Fibroblast of mammary gland (primary cell): ENCODE measurements at places on chromosomes 3 and 15.

DNA sequence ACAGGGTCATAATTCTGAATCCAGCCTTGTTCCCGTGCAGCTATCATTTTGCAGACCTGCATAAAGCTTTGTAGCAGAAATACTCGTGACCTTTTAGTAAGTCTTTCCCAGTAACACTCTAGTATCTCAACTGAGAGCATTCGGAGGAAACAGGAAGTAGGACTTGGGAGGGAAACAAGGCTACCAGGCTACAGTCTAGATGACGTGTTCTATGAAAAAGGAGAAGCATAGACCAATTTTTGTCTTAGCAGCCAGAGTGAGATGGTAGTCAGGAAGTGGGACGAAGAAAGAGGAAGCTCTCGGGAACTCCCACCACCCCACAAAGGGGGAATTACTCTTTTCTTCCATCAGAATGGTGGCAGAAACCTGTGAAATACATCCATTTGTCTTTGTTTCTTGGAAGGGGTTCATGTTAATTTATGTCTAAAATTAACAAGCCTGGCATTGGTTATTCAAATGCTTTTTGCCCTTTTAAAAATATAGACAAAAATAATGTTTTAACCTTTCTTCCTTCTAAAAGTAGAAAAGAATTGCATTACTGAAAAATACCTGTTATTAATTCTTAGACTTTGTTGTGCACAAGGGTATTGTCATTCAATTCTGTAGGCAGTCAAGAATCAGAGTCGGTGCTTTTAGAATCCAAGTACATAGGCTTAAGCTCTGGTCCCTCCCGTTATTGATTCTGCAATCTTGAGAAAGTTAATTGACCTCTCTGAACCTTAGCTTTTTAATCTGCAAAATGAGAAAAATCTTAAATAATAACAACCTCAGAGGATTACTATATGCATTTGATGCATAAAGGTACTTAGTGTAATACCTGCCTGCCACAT, 1.6 kb upstream of the SUCNR1 start:
- DNase-seq: peak; percentile 23

DNA sequence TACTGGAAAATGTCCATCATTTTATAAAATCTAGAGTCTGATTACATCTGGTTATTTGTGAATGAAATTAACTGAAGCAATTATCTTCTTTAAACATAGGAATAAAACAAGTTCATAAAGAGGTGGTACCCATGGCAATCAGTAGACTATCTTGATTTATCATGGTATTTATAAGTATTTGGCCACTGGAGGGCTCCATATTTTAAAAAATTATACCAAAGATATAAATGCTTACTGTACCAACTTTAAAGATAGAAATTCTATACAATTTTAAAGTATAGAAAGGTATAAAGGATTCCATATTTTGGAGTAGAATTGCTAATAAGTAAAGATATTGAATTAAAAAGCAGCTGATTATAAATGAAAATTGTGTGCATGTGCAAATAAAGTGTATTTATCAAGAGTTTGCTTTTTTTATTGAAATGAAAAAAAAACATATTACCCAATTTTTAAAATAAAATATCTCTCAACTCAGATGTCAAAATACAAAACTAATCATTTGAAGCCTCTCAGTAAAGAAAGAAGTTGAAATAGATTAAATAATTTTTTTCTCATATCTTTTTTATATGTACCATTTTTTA, 105.3 kb downstream of the BBX start:
- peak; percentile 16 for DNase-seq

DNA sequence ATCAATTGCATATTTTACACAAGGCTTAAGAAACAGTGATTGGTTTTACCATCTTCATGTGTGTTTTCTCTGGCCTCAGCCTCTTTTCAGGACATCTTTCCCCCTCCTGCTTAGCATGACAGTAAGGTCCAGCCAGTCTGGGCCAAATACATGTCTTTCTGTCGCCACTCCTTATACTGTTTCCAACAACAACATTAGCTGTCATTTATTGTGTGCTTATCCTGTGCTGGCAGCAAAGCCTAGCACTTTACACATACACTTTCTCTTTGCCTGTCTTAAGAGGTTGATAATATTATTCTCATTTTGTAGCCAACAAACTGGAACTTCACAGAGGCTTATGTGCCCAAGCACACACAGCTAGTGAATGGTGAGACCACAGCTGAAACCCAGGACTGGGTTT, 37.8 kb downstream of the B3GALNT1 start:
- DNase-seq: no peak

DNA sequence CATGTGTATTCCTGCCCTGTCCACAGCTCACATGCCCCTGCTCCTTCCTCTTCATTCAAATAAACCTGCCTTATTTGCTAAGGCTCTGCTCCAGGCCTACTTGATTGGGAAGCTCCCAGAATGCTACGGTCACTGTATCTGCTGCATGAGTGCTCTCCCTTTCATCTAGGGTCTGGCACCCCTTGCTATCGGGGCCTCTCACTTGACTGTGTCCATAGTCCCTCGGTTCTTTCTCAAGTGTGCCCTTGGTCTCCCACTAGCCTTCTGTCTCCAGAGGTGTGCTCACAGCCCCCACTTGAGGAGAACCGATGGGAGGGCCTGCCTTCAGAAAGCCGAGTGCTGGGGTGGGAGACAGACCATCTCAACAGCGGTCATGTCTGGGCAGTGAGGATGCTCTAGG, 57.4 kb upstream of the NMNAT3 start:
- DNase-seq: no peak

- DNase-seq: peak; percentile 97
Observed at GRCh38 chr3:16064642-16065414, 109.7 kb upstream of the GALNT15 start.

- no peak for DNase-seq
Observed at GRCh38 chr3:18127859-18128681, 297.1 kb downstream of the SATB1 start.

- DNase-seq: no peak
Observed at GRCh38 chr3:33577588-33577987, 137.4 kb upstream of the UBP1 start.

DNA sequence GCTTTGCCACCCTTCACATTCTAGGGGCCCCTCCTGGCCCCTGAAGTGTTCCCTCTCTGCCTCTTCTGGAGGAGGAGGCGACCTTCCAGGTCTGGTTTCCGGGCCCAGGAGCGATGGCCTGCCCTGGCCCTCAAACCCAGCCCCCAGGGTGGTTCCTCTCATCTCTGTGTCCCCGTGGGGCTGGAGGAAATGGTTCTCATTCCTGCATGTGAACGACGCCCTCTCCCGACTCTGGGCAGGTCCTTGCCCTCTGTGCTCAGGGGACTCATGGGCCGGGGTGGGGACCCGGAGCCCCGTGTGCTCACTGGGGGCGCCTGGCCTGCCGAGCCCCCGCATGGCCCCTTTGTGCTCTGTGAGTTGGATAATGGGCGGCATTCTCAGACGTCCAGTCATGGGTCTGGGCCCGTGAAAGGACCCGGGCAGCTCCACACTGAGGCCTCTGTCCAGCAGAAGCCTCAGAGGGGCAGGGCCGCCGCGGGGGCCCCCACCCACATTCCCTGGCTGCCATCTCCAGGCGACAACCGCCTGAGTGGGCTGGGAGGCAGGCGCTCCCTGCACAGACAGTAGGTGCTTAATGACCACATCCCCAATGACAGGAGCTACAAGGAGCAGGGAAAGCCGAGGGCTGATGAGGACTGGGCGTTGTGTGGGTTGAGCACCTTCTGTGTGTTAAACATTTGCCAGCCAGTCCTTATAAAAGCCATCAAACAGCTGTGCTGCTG, 5.5 kb upstream of the PLXND1 start:
- DNase-seq: no peak

DNA sequence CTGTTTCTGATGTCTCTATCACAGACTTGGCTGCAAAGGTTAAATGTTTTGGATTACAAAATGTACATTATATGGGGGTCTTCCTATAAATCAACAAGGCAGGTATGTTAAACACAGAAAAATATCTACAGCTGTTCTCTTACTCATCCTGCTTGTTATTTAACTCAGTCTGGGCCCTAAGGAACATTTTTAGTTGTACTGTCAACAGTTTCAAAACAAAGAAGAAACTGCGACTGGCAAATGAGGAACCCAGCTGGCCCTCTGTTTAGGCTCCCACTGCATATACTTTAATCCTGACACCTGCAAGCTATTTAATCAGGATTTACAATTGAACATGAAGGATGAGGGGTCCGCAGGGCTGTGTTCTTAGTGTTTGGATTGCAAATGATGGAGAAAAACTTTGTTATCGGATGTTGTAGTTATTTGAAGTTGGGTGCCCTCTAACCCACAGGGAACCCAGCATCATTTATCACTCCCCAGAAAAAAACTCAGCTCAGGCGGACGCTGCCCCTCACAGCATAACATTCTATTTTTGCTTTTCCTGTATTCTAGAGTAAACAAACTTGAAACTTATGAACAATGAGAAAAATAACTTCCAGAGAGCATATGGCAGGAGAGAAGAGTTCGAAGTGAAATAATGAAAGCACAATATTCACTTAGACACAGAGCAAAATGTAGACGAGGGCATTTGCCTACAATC, 91.2 kb downstream of the POLR2M start:
- DNase-seq: no peak

GRCh38 chr3:42195879-42196330, 70.1 kb downstream of the CCK start:
- DNase-seq: no peak

GRCh38 chr3:130897316-130897715, 3.4 kb downstream of the ATP2C1 start:
- DNase-seq: no peak

DNA sequence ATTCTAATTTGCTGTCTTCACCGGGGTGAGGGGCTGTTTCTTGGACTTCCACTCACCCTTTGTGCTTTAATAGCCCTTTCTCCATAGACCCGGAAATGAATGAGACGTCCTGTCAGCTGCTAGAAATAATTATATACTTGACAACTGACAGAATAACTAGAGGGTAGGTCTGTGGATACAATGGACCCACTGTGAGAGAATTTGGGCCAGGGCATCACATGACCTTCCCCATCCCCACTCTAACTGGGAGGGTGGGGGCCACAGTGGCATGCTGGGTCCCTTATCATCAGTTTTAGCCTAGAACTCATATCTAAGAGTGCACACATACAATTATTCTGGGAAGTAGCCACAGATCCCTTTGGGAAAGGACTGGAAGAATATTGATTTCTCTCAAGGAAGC, 25.9 kb upstream of the MINAR1 start:
- no peak for DNase-seq

DNA sequence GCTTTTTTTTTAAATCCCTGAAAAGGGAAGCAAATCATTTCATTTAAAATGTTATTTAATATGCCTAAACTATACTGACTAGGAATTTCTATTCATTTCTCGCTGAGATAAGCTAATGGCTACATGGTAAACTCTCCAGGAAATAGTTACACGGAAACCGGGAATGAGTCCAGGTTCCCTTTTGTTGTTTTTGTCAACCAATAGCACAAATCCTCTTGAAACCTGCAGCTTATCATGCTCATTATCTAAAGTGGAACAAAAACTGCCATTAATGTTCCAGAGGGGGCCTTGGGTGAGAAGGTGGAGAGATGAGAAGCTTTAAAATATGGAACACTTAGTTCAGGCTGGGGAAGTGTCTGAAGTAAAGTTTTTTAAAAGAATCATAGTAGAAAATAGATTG, 113.5 kb upstream of the ALCAM start:
- DNase-seq: no peak

DNA sequence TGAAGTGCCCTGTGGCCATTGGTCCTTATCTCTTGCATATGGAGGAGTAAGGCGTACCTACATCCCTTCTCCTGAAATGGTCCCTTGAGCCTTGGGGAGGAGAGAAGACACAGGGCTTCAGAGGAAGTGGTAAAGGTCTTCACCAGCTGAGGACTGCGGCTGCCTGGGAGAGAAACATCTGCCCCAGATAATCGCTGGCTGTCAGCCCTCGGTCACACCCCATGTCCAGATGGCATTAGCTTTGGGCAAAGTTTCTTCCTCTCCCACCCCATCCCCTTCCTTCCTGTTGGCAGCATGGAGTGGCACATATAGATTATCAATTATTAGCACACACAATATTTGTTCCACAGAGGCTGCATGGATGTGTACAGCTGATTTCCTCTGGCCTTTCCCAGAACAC, 61.6 kb downstream of the LRTM1 start:
- DNase-seq: no peak

DNA sequence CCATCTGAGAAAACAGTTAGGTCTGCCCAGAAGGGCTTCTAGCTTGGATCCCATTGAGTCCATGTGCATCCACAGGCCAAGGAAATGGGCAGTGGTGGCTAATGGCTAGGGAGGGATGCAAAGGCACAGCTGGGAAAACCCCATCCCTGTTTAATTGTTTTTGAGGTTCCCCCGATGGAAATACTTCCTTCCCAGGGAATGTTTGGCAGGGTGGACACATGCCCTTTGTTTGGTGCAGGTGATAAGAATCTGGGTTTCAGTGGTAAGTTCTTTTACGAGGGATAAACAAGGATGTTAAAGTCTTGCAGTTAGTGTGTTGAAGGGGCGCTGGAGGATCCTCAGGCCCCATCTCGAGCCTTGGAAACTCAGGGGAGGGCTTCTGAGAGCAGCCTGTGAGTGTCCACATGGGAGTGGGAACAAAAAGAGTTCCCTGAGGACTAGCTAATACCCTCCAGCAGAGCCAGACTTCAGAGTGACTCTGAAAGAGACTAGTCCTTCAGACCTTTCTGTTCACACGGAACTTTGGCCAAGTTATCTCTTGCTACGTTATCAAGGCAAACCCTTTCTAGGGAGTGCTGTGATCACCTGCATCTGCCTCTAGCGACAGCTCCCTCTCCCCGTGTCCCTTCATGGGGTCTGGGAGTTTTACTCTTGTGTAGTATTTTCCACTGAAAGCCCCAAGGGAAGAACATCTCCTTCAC, 17.4 kb downstream of the PTPRG start:
- no peak for DNase-seq

GRCh38 chr3:186569779-186570095, 783 bp upstream of the DNAJB11 start:
- DNase-seq: no peak

DNA sequence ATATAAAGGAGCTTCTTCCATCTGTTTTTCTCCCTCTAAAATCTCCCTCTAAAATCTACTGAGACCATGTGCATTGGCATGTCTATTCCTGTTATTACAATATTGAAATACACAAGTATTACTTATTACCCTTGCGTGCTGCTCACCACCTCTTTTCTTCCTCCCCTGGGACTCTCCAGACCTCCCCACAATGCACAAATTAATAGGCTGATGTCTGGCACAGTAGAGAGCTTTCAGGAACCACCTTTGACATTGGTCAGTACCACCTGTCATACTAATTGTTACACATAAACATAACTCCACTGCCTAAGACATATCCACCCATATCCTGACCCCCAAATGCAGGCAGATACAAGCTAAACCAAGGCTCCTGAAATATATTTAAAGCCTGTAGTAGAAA, 722.6 kb downstream of the FHIT start:
- DNase-seq: no peak

GRCh38 chr15:91855241-91855640, 1.7 kb downstream of the SLCO3A1 start:
- no peak for DNase-seq
